Right forelimb (tissue), 1 donor: ENCODE measurements at places on chromosomes 2 and 18.

- peak; percentile 50 for DNase-seq
Observed at GRCh38 chr2:55451699-55452098, 32.0 kb upstream of the CCDC88A start.

GRCh38 chr2:129752176-129752575 lies 227.3 kb upstream of the RAB6C start:
- peak; percentile 12 for DNase-seq

DNA sequence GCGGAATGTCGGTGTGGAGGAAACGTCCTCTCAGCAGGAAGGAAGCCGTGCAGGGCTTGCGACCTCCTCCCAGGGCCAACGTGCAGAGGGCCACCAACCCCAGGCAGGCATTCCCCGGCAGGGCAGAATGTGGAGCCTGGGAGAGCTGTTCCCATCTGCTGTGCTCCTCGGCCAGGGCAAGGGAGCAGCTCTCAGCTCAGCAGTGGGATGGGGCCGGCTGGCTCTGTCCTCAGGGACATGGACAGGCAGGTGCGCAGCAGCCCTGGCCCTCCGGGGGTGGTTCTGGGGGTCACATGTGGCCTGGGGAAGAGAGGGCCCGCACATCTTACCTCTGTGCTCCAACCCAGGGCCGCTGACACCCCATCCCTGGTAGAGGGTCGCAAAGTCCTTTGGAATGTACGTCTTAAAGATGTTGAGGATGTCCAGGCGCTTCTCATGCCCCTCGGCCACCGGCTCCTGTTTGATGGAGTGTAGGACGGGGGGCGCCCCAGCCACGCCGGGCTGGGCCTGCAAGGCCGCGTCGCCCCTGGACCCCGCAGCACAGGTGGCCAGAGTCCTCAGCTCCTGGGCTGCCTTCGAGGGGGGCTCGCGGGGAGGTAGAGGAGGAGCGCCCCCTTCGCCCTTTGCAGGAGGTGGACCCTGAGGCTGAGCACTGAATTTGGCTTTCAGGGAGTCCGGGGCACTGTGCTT lies 116.4 kb downstream of the ZNF516 start:
- DNase-seq, result no peak

- DNase-seq, result no peak
Observed at GRCh38 chr2:13201924-13202323, 485.2 kb downstream of the TRIB2 start.

DNA sequence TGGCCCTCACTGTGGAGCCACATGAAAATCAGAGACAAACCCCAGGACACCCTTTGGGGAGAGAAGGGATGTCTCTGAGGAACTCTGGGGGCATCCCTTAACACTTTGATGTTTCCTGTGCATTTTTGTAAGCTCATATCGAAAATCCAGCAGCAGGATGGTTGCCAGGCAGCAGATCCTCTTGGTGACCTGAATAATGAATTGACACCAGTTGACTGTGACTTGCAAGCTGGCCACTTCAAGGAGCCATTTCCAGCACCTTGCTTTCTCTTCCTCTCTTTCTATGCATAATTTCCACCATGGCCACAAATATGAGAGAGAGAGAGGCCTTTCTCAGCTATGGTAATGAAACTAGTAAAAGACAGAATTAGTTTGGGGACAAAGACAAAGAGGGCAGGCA lies 91.7 kb downstream of the NRP2 start:
- DNase-seq, result no peak

DNA sequence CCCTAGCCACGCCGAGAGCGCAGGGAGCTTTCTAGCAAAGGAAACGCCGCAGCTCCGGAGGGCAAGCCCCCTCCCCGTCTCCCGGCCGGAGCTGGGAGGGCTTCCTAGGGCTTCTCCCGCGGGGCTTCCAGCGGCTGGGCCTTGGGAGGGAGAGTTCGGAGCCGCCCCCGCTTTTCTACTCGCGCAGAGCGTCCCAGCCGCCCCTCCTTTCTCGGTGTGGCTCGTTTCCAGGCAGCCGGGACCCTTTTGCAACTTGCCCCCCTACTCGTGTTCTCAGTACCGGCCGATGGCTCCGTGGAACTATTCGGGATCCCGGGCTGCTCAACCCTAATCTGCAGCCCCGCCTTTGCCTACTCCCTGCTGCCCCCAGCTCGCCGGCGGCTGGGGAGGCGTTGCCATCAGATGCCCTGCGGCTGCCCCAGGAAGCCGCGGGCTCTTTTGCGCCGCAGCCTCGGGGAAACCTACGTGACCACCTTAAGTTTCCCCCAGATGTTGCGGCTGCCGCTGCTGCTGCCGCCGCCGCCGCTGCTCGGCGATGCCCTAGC lies 1.5 kb upstream of the NR4A2 start:
- peak; percentile 85 for DNase-seq

DNA sequence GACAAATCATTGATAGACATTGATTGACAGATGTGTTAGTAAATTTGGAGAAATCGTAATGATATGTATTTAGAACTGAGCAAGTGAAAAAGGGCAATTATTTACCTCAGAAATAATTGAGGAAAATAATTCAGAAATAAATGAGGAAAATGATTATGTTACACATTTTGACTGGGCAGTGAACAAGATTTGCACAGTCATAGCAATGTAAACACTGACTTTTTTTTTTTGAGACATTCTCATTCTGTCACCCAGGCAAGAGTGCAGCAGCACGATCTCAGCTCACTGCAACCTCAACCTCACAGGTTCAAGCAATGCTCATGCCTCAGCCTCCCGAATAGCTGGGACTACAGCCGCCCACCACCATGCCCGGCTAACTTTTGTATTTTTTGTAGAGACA lies 211.7 kb downstream of the SP3 start:
- DNase-seq, result no peak
